ENCODE measurements at places on chromosomes 3 and 15.

- no peak for DNase-seq
These were observed 42.2 kb upstream of the ATP1B3 start for GRCh38 chr3:141834292-141834691.

DNA sequence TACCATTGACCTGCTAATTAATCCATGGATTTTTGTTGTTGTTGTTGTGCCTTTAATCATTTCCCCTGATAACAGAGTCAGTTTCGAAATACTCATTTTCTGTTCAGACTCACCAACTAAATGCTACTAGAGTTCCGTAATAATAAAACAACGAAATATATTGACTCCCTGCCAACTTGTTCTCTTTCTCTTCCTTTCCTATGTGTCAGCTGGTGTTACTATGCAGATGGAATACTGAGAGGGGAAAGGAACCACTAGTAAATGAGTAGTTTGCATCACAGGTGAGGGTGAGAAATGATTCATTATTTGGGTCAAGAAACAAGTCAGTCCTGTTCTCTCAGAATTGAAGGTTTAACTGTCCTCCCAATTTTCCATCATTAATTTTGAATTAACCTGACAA, 1027.3 kb downstream of the TUSC7 start:
- DNase-seq: no peak

GRCh38 chr3:190528706-190529105, 14.8 kb downstream of the IL1RAP start:
- DNase-seq: no peak

GRCh38 chr15:66249605-66250174, 3.9 kb downstream of the MEGF11 start:
- no peak for DNase-seq

DNA sequence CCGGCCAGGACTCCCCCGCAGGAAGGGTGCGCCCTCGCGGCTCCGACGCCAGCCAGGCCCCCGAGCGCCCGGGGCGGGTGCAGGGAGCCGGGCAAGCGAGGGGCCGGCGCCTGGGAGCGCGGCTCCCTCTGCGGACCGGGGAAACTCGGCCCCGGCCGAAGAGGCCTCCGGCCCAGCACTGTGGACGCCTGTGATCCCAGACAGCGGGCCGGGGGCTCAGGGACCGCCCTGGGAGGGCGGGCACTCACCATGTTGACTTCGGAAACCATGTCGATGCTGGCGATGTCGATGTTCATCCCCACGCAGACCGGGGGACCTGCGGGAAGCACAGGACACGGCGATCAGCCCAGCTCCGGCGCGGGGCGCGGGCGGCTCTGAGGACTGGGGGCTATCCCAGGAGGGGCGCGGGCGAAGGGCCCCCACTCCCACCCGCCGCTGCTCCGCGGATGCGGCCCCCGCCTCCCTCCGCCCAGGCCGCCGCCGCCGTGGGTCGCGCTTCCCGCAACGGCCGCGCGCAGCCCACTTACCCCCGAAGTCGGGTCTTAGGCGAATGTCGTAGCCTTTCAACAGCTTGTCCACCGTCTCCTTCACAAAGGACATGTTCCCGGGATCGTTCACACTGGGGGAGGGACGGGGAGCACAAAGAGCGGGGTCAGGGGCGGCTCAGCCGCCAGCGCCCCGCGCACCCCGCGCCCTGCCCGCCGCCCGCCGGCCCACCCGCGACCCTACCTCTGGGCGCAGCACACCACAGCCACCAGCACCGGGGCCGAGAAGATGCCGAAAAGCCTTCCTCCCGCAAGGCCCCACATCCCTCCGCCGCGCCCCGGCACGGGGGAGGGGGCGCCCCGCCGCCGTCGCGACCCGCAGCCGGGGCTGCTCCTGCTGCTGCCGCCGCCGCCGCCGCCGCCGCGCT, at the start of gene GABRB3:
Gene GABRB3 (minus strand): TSS at position 913 of the 913 bp plus-strand sequence.
- no peak for DNase-seq

DNA sequence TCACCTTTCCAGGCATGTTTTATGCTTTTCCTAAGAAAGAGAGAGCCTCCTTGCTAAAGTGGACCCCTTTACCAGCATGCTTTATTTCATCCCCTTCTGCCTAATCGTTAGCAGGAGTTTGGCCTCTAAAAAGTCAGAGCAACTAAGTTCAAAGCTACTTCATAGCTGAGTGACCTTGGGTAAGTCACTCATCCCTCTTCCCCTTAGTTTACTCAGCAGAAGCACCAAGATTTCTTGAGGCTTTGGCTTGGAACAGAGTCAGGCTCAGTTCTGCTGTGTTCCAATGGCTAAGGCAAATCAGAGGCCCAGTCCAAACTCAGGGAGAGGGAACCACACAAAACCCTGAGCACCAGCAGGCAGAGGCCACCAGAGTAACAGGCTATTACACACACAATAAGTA, 254.9 kb downstream of the TJP1 start:
- DNase-seq: no peak

DNA sequence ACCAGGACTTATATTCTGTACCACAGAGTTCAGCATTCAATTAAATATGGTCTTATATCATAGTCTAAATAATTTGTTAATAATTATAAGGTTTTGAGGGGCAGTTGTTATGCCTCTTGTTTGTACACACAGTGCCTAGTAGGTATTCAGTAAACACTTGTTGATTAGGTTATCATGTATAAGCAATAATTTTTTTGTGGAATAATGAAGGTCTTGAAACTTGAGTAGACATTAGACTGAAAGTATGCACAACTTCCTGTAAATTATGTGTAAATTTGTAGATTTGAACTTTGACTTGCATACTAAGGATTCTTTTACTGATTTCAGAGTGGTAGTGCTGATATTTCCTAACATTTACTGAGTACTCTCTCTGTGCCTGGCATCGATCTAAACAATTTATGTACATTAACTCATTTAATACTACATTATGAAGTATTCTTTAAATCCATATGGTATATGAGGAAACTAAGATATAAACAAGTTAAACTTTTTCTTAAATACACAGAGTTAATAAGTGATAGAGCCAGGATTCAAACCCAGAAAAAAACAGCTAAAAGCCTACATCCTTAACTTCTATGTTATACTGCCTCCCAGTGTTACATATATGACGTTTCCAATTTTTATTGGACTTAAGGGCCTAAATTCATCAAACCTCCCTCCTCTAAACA, 65.1 kb downstream of the GLCE start:
- DNase-seq: no peak

- no peak for DNase-seq
These were observed 6.4 kb upstream of the ISL2 start for GRCh38 chr15:76330080-76330680.

DNA sequence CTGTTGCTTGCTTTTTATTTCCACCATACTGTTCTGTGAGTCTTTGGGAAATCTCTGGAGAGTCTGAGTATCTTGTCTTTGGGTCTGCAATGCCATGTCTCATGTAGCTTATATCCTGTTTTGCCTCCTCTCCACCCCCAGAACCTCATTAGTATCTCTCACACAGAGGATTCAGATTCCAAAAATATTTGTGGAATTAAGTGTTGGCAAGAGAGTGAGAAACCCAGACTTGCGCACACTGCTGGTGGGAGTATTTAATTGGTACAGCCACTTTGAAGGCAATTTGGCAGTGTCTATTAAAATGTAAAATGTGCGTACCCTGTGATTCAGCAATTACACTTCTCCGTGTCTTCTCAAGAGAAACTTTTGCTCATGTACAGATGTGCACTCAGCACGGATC, 68.6 kb downstream of the ZNF621 start:
- no peak for DNase-seq

- DNase-seq: no peak
These were observed 93.0 kb downstream of the HHLA2 start for GRCh38 chr3:108389372-108389771.

DNA sequence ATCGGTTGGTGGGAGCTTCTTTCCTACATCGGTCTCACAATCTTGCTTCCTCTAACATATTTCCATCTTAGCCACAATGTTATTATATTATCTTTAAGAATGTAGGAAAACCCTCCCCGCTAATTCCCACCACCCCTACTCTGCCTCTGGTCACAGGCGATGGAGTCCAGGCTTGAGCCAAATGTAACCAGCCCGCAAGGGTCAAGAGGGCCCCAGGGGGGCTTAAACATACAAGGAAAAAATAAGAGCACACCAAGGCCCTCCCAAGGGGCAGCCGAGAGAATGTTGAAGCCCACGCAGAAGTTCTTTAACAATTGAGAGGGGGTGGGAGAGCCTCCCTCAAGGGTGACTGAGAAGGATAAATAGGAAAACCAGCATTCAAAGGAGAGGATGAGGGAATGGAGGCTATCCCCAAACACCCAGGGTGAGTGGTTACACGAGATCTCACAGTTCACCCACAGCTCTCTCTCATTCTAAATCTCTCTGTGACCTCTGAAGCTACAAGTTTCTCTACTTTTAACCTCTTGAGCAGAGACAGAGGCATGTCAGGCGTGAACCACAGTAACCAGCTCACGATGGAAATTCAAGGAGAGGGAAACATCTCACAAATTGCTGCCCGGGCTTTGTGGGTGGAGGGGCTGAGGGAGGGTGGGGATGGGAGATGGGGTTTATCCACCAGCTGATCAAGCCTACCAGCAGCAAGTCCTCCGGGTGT, 31.4 kb upstream of the UACA start:
- DNase-seq: no peak

- DNase-seq: no peak
These were observed 2.7 kb upstream of the NANOGP8 start for GRCh38 chr15:35087759-35088158.

DNA sequence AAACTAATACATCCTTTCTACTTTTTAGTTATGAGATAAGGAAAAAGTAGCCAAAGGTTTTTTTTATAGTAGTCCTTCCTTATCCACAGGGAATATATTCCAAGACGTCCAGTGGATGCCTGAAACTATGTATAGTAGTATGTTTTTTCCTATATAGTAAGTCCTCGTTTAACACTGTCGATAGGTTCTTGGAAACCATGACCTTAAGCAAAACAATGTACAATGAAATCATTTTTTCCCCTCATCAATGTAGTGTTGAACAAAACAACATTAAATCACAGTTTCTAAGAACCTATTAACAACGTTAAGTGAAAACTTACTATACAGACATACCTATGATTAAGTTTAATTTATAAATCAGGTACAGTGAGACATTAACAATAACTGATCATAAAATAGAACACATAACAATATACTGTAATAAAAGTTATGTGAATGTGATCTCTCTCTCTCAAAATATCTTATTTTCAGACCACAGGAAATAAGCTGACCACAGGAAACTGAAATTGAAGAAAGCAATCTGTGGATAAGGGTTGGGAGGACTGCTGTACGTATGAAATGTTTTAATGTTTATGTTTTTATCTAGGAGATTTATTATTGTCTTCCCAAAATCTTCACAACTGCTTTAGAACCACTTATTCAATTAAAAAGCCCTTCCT, 20.6 kb downstream of the COPS2 start:
- no peak for DNase-seq

DNA sequence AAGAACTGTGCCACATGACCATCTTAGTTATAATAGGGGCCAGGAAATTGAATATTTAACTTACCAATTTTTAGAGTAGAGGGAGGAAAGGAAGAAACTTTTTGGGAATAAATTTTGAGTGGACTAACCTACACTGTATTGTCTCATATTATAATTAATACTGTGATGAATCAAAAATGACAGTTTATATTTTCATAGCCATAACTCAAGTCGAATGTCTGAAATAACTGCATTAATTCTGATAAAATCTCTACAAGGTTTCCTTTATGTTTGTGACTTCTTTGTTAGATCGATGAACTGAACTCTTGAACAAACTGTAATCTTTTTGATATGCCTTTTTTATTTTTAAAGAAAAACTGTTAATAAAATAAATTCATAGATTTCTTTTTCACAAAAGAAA, 132.8 kb upstream of the DPH6 start:
- DNase-seq: no peak

DNA sequence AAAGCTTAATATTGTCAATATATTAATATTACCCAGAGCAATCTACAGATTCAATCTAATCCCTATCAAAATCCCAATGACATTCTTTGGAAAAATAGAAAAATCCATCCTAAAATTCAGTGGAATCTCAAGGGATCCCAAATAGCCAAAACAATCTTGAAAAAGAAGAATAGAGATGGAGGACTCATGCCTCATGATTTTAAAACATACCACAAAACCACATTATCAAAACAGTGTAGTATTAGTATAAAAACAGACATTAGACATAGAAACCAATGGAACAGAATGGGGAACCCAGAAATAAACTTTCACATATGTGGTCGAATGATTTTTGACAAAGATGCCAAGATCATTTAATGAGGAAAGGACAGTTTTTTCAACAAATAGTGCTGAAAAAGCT, 14.6 kb downstream of the NEK4 start:
- no peak for DNase-seq

- no peak for DNase-seq
These were observed 12.4 kb downstream of the NTRK3 start for GRCh38 chr15:88243895-88244787.

DNA sequence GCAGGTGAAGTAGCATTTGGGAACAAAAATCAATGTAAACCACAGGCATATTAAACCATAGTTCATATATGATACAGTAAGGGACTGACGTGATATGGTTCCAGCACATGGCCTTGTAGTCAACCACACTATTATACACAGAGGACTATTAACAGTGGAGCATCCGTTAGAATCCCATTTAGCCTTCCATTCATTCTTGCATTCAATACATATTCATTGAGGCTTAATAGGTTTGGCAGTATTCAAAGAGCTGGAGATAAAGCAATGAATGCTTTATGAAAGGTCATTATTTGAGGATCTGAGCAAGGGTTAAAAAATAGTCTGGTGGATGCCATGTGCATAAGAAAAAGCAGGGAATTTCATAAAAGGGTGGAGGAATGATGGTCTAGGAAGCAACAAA, 89.1 kb downstream of the MME start:
- DNase-seq: no peak

GRCh38 chr15:74621546-74621920, 5.9 kb downstream of the CLK3 start:
- no peak for DNase-seq

- DNase-seq: no peak
These were observed 54.3 kb downstream of the AAGAB start for GRCh38 chr15:67199881-67200763.

DNA sequence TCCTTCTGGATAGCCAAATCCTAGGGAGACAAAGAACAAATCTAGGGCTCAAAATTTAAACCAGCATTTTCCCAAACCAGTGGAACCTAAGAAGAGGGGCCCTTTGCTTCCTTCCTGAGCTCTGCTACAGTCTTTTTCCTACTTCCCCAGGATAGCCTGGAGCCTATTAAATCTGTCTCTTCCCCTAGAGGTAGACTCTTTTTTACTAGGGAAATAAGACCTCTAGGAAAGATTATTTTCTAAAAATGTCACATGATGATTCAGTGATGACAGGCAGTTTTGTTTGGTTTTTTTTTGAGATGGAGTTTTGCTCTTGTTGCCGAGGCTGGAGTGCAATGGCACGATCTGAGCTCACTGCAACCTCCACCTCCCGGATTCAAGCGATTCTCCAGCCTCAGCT, 18.5 kb downstream of the RMDN3 start:
- DNase-seq: no peak
